Suppressor macrophage treated with lipopolysaccharide for 1 hour (primary cell): ENCODE measurements at places on chromosomes 7 and 10.

DNA sequence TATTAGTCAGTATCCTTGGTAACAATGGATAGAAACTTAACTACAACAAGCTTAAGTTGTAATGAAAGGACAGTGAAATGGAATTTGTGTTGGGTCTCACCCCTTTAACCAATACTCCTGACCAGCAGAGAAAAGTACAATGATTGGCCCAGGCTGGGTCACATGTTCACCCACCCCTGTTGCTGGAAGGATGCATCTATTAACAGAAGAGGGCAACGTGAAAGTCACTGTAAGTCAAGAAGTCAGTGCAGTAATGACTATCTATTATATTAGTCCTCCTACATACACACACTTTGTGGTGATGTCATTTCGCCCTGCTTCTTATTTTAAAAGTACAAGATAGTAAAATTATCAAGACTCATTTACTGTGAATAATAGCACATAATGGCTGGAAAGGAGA is 16.2 kb downstream of the PNLIPRP2 start:
- DNase-seq = no peak

GRCh38 chr7:157884461-157885062 is 547.8 kb downstream of the DNAJB6 start:
- DNase-seq = no peak

DNA sequence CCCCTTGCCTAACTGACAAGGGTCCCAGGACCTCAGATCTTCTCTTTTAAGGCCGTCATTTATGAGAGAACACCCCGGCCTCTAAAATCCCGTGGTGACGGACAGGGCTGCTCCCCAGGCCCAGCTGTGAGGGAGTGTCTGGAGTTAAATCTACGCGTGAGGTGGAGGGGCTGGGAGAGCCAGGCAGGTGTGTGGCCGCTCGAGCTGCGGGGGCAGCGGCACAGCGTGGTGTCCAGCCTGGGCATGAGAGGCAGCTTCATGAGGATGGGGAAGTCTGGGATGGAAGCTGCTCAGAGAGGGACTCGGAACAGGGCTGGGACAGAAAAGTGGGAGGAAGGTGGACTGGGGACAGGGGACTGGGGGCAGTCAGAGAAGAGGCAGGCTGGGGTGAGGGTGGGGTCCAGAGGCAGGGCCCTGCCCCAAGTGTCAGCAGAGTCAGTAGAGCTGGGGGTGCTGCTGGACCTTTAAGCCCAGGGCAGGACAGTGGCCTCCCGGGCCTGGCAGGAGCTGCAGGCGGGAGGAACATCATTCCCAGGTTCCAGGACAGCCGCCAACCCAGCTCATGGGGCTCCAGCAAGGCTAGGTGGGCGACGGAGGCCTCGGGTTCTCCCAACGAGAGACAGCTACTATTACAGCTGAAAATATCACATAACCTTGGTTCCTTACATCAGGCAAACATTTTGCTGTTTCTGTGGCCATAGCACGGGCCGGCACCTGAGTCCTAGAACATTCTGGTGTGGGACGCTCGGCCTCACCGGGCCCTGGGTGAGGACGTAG is 55.2 kb downstream of the JAKMIP3 start:
- DNase-seq = no peak

DNA sequence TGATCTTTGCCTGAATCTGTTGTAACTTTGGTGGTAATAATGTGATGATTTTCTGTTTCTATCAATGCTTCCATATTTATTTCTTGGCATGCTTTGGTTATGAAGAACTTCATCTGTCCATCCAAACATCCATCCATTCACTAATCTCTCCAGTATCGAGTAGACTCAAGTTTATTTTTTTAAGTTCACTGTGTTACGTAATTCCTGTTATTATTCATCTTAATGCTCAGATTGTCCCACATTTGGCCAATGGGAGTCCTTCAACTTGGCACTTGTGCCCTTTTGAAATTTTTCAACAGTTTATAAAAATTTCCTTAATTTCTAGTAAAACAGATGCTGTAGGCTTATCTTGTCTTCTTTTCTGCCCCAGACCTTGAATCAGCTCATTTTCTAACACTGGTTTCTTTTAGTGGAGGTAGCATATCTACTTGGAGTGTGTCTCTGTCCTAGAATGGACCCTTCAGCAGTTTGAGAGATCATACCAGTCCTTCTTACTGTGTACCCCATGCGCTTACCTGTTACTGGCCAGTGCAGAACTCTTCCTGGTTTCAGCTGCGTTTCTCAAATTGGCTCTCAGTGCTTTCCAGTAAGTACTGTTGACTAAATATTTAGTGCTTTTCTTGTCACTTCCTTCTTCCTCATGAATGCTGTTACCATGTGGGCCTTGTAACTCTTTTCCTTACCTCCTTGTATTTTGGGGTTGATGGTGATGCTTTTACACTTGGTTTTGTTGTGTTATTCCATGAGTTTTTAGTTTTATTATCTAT is 100.8 kb downstream of the MLLT10 start:
- DNase-seq = no peak
